ENCODE measurements at places on chromosomes 2 and 18.

- DNase-seq, result no peak
Measured at GRCh38 chr2:158676295-158676694, 118.8 kb upstream of the DAPL1 start.

GRCh38 chr2:120626566-120626965, 109.1 kb upstream of the GLI2 start:
- DNase-seq, result no peak

- DNase-seq, result no peak
Measured at GRCh38 chr2:8487461-8487932, 194.4 kb upstream of the ID2 start.

GRCh38 chr2:42474765-42475454, 18.9 kb downstream of the KCNG3 start:
- no peak for DNase-seq

DNA sequence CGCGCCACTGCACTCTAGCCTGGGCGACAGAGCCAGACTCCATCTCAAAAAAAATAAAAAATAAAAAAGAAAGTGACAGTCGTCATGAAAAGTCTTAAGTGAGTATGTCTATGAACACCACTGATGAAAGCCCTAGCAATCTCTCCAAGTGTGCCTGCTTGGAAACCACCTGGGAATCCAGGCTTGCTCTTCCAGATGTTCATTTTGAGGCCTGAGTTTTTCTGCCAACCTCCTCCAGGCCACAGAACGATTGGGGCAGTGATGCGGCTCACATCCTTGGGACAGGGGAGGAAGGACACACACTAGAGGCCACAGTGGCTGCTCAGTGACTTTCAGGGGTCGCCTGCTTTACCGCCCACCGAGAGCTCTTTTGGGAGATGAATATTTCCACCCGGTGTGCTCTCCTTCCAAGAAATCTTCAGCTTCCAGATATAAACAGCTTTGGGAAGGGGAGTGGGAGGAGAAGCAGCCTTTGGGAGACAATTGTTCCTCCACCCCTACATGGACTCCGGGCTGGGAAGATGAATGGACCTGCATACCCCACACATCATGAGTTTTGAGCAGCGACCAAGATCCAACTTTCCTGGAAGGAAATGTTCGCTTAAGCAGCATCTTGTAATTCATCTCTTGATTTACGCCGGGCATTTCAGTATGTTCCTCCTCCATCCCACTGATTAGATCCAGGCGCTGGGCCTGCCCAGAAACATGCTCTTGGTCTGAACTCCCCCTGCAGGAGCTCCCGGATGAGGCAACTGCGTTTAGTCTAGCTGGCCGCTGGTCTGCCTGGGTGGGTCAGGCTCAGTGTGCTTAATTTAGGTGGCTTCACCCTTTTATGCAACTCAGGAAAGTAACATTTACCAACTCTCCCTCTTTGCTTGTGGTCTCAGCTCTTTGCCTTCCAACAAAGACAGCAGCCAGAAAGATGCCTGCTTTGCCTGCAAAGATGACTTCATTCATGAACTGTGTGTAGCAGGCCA, 6.2 kb upstream of the ARMC9 start:
- DNase-seq, result no peak

- DNase-seq, result peak; percentile 97
Measured at GRCh38 chr2:28274911-28275685, 117.6 kb upstream of the FOSL2 start.

DNA sequence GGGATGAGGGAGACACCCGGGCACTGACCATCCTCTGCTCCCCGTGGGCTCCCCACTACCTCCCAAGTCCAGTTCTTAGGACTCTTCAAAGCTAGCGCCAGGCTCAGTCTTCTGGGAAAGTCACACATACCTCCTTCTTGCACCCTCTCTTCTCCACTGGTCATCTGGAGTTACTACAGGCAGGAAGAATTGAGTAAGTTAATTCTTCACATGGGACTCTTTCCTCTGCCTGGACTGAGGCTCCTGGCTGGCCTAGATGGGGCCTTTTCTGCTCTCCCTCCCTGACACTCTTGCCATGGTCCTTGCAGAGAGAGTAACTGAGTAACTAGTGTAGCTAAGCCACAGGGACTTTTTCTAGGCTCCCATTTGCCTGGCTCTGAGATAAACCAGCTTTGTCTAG, 96.5 kb upstream of the CELF4 start:
- DNase-seq, result no peak

- no peak for DNase-seq
Measured at GRCh38 chr2:45018023-45018422, 8.8 kb upstream of the SIX2 start.

- peak; percentile 72 for DNase-seq
Measured at GRCh38 chr2:105235388-105236059, 6.0 kb upstream of the GPR45 start.

DNA sequence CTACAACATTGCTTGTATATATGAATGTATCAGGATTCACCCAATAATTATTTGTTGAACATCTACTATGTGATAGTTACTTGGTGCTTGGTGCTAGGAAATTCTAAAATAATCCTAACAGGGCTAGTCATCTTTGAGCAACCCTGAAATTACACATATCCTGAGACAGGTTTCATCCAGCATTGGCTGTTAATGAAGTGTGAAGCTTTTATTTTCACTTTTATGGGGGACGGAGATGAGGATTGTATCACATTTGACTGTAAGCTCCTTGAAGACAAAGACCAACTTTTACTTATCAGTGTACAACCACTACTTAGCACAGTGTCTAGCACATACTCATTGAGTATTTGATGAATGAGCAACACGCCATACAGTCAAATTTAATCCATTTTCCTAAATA, 6.8 kb upstream of the GALM start:
- no peak for DNase-seq

GRCh38 chr2:101540518-101540917, 65.6 kb upstream of the RFX8 start:
- DNase-seq, result no peak

DNA sequence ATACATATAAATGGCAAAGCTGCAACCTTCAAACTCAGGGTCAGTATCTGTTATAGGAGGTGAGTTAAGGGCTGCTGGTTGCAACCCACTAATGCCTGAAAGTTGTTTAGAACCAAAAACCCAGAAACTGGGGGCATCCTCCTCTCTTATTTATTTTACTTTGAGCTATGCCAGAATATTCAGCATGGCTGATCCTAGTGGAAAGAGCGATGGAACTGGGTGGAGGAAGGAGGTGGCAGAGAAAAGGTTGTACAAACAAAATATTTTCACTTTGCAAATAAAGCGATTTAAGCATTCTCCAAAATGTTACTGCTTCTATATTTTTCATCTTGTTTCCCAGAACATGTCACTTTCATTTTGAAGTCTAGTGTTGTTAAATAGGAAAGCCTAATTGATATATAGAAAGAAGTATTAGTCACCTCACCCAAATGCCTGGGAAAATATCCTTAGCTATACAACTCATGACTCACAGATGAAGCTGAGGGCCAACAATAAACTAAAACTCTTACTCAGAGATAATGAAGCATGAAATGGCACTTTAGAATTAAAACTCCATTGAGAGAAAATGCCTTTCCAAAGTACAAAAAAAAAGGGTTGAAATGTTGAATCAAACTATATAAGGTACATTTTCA, 251.4 kb upstream of the UBE2E3 start:
- peak; percentile 44 for DNase-seq

- no peak for DNase-seq
Measured at GRCh38 chr2:10629819-10630532, 59.8 kb downstream of the NOL10 start.

DNA sequence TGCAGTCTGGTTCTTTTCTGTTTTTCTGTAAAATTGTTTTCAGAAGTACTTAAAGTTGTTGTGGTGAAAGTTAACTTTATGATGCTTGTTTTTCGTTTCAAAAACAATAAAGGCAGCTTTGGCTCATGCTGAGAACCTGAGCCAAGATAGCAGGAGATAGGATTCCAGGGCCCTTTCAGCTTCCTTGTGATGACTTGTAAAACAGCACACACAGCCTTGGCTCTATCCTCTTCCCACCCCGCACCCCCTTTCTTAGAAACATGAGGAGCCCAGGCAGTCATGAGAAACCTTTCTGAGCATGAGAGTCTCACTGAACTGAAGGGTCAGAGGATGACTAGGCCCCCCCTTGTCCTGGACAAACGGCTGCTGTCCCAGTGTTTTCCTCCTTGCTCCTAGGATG, 12.4 kb upstream of the CHRNA1 start:
- no peak for DNase-seq

DNA sequence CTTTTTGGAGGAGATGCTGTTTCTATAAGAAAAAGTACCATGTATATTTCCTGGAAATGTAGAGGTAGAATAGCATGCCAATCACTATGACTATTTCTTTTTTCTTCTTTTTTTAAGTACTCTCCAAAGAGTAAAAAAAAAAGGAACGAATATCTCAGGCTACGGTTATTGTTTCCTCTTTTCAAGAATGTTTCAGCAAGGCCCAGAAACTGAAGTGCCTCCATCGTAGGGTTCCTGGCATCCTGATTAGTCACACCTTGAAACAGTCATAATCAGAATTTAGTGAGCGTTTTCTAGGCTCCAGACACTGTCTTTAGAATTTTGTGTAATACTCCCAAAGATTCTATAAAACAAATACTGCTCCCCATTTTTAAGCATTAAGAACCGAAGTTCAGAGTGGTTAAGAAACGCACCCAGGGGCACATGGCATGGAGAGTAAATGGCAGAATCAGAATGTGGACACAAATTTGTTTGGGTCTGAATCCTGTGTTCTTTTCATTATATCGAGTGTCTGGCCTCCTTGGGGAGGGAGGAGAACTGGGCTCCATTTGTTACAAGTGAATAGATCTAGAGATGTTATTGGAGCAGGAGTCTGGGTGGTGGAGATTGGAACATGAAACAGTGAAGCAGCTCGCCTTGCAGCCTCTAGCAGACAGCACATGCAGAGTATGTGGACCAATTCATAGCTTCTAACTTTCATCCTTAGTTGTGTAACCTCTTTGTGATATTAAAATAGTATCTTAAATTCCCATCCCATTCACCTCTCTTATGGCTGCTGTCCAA, 26.7 kb downstream of the ZEB2 start:
- DNase-seq, result no peak

- no peak for DNase-seq
Measured at GRCh38 chr2:55772109-55772980, 78.7 kb upstream of the PNPT1 start.

GRCh38 chr2:9760069-9760901, 83.0 kb upstream of the TAF1B start:
- no peak for DNase-seq

GRCh38 chr18:59189746-59190145, 30.2 kb upstream of the GRP start:
- DNase-seq, result no peak

DNA sequence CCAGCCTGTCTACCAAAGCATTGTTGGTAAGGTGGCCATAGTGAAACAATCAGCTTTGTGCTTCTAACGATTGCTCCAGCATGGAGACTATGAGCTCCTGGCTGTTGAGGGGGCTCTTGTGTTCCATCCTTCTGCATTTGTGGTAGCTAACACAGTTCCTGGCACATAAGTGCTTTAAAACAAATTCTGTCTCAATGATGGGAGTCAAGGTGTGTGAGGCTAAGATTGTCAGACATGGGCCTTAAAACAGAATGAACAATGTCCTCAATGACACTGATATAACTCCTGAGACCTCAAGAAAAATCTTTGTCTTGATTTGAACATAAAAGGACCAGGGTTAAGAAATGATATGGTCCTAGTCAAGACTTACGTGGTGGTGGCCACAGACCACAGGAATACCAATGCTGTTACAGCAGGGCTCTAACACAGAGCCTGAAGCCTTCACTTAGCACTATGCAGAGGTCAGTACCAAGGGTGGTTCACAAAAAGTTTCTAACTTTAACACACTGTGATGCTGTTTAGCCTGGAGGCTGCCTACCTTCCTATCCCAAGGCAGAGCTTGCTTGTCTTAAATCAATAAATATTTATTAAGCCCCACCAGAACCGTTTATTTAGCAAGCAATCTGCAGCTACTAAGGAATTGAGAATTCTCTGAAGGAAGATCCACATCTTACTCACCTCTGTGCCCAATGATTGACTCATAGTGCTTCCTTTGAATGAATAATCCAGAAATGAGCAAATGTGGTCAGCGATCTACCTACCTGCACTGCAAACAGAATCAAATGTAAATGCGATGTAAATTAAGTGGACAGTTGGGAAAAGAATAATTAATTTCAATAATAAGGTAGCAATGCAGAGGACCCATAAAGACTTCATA, 35.1 kb downstream of the EVA1A start:
- no peak for DNase-seq

DNA sequence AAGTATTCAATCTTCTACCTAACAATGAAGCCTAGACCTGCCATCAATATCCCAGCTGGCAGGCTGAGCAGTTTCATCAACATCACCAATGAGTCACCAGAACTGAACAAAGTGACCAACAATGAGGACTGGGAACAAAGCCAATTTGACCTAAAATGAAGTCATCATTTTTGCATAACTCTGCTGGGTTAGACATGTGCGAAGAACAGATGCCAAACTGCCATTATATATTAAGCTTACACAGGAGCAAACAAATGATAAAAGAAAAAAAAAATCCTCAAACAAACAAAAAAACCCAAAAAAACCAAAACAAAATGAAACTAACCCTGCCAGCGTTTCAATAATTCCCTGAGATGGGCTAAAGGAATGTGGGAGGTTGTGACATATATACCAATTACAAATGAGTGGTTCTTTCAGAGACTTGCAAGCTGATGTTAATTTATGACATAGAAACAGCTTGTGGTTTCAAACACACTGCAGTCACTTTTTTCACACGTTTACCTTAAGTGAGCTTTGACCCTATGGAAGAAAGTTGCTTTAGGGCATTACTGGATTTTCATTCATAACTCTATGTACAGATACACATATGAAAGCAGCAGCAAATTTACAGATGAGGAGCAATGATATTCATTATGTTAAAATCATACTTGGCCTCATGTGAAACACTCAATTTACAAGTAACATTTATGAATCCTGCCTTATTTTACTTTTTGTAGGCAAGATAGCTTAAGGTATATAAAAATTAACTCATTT, 56.9 kb upstream of the CCDC141 start:
- DNase-seq, result peak; percentile 87

DNA sequence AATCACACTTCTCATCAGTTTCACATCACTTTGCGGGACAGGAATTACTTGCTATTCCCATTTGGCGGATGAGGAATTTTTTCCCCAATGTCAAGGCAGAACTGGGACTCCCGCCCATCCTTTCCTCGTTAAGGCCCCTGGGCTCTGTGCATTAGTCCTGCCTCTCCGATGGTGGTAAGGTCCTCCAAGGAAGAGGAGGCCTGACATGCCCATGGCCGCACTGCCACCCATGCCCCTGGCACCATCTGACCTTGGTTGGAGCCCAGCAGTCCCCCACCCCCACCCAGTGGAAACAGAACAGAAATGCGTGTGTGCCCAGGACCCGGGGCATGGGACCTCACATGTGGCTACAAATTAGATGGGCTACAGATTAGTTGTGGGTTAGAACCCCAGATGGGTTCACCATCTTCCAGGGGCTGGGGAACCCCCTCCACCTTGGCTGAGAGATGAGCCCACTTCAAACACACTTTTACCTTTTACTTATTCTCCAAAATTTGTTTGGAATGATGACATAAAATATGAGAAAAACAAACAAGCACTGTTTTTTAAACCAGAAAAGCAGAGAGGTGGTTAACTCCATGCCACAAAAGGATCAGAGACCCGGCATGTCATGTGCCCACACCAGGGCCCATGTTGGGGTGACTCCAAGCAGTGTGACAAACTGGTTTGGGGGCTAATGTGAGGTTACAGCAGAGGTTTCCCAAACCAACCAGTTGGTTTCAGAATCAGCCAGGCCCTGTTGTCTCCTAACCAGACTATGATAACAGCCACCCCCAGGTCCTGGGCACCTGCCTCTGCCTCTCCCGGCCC, 11.0 kb upstream of the DUSP2 start:
- DNase-seq, result no peak

GRCh38 chr2:201673546-201673945, 24.9 kb downstream of the MPP4 start:
- no peak for DNase-seq

GRCh38 chr18:6423289-6423688, 8.6 kb upstream of the L3MBTL4 start:
- no peak for DNase-seq

All from SW 1271 (cell line).